ENCODE measurements at places on chromosomes 5 and 9.

DNA sequence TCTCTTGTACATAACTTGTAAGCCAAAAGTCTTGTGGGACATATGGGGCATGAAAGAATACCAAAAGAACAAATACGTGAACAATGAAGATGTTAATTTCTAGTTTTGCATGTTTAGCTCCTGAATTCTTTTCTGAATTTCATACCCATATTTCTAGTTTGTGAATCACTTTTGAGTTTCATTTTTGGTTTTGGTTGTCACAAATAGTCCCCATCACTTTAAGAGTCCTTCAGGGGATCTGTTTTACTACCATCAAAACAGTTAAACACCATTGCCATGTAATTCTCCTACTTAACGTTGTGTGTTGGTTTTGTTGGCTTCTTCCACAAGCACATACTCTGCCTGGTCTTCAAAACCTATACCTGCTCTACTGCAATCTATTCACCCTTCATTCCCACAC is 27.0 kb downstream of the VCAN start:
- DNase-seq: no peak

DNA sequence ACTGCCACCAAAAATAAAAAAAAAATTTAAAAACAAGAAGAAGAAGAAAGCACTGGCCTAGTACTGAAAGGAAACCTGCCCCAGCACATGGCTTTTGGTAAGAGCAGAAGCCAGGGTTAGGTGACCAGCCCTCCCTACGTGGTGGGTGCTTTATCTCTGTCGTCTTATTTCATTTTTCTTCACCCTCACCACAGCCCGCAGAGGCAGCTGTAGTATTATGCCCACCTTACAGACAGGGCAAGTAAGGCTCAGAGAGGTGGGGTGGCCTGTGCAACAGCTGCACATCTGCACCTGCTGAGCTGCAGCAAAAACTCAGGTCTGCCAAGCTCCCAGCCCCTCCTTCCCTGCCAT is 140.8 kb upstream of the LMX1B start:
- DNase-seq: no peak

GRCh38 chr5:102611312-102611711 is 112.5 kb upstream of the SLCO6A1 start:
- no peak for DNase-seq

- DNase-seq: no peak
Observed at GRCh38 chr9:118883411-118883810, 485.8 kb downstream of the BRINP1 start.

DNA sequence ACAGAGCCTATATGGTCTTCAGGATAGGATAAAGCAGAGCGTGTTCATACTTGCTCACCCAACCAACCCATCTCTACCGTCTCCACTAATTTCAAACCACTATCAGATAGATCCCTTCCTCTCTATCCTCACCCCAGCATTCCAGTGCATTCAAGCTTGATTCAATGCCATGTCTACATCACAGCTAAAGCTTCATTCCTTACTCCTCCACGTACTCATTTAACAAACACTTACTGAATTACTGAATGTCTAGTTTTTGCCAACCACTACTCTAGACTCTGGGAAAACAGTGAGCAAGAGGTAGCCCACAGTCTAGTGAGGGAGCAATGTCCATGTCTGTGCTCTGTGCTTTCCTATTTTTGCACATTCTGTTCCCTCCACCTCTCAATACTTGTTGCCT is 163.5 kb upstream of the MSX2 start:
- DNase-seq: no peak

DNA sequence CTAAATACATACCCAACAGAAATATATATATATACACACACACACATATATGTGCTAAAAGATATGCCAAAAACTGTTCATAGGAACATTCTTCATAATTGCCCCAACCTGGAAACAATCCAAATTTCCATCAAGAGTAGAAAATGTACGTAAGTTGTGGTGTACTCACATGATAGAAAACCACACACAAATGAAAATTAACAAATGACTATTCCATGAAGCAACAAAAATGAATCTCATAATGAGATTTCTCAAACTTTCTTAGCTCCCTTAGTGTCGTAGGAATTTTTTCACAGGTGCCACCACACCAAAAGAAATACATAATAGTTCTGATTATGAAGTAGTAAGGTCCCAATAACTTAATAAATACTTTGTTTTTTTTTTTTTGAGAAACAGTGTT is 7.8 kb downstream of the ATP10B start:
- no peak for DNase-seq

GRCh38 chr9:124696101-124696500 is 75.0 kb downstream of the NR6A1 start:
- no peak for DNase-seq

- no peak for DNase-seq
Observed at GRCh38 chr5:84506625-84507024, 121.9 kb upstream of the EDIL3 start.

GRCh38 chr9:84604223-84604622 is 65.3 kb upstream of the NTRK2 start:
- no peak for DNase-seq

GRCh38 chr5:96885518-96886338 is 9.4 kb downstream of the ERAP2 start:
- DNase-seq: no peak

DNA sequence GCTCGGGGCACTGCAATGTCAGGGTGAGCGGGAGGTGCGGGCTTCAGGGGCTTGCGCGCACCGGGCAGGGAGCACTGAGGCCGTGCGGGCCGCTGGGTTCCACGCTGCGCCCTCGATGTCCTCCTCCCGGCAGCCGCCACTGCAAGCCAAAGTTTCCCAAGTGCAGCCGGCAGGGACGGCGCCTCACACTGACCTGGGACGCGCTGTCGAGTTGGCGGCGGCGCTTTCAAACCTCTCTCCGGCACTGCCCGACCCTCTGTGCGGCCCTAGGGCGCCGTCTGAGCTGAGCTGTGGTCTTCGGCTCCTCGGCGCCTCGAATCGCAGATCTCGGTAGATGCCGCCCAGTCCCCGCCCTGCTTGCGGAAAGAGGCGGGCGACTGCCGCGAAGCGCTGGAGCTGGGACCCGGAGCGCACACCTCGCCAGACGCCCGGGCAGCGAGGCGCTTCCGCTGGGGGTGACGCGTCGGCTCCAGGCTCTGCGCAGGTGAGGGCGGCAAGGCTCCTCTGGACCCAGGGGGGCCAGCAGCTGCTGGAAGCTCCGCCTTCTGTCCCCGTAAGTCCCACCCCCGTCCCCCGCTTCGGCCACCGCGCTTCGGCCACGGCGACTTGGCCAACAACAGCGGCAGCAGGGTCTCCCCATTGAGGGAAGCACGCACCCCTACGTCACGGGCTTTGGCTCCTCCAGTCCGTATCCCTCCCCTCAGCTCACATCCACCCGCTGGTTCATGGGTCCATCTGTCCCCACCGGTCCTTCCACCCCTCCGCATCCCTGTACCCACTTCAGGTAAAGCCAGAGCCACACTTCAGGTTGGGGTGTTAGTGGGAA is at the start of gene ANKRD34B:
ANKRD34B (minus strand) TSS at position 320 of the 826 bp plus-strand sequence. CDS start 10,261 bp downstream, outside the sequence.
- peak; percentile 35 for DNase-seq

- no peak for DNase-seq
Observed at GRCh38 chr5:151066920-151067319, 13.9 kb downstream of the TNIP1 start.

DNA sequence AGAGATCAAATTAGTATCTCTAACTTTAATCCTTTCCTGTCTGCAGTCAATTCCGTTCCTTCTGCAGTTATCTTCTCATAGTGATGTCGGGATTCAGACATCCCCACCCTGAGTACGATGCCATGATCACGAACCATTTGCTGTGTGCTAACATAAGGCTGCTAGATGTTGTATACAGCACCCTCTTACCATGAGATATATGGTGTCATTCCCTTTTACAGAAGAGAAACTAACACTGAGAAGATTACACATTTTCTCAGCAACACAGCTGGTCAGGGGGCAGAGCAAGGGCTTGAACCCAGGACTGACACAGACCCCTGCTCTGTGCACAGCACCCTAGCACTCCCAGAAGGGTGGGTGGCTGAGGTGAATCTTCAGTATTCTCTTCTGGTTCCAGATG is 46.9 kb upstream of the HSD17B4 start:
- no peak for DNase-seq

- no peak for DNase-seq
Observed at GRCh38 chr9:35568196-35568595, 36.9 kb upstream of the TESK1 start.

DNA sequence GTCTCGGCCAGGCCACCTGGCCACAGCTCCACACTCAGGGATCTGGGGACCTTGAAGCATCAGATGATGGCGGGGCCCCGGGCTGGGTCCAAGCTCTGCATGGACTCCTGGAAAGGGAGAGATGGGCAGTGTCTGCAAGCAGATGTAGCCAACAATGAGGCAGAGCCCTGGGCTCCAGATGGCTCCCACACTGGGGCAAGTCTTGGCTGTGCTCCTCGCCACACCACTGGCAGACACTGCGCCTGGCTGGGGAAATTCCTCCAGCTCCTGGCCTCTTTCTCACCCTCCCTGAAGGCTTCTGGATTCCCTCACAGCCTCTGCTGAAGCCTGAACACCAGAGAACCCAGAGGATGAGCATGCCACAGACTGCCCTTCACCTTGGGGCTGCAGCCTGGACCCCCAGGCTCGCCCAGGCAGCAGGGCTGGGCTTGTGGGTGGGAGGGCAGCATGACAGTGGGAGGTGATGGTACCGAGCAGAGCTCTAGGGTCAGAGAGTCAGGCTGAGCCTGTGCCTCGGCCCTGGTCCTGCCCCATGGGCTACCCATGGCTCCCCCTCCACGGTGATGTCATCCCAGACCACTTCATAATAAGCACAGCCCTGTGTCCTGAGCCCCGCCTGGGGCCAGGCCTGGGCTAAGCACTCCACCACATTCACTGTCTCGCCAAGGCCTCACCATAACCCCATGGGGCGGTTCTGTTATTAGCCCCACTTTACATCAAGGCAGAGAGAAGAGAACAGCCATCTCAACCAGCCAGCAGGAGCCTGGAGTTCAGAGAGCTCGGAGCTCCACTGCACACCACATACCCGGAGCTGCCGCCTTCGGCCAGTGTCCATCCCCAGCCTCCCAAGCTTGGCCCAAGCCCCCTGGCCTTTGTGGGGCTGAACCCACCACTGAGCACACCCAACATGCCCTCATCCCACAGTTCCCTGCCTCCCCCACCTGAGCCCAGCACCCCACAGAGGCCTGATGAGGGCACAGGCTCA is 62.2 kb upstream of the ADAMTS2 start:
- peak; percentile 49 for DNase-seq

DNA sequence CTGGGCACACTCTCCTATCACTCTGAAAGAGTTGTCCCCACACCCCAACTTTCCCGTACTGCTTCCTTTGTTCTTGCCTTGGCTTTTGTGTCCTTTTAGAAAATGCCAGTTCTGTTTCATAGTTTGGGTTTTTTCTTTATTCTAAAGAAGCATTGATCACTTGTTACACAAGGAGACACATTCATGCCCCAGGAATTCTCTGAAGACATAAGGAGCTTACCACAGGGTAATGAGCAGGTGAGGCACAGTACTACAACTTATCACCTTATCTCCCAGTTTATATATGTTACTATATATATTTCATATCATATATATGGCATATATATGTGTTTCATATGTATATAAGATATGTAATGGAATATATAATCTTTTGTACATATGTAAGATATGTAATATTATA is 6.5 kb upstream of the SSBP2 start:
- DNase-seq: no peak

- no peak for DNase-seq
Observed at GRCh38 chr9:78026416-78026815, 5.2 kb downstream of the GNAQ start.

- DNase-seq: no peak
Observed at GRCh38 chr5:3661755-3662296, 66.2 kb downstream of the IRX1 start.

DNA sequence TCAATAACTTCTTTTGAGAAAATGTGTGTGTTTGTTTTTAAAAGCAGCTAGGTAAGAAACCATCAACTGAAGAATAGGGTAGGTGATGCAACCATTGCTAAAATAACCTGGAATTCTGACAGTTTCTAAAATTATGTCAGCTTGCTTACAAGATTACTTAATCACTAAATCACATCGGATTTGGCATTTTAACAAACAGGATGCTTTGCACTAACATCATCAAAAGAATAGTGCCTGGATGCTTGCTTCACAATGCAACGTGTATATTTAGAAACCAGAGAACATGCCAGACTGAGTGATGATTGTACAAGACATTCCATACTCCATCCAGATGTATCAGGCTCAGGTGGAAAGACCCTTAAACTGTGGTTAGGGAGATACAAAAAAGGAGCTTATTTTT is 43.9 kb downstream of the PAM start:
- no peak for DNase-seq

DNA sequence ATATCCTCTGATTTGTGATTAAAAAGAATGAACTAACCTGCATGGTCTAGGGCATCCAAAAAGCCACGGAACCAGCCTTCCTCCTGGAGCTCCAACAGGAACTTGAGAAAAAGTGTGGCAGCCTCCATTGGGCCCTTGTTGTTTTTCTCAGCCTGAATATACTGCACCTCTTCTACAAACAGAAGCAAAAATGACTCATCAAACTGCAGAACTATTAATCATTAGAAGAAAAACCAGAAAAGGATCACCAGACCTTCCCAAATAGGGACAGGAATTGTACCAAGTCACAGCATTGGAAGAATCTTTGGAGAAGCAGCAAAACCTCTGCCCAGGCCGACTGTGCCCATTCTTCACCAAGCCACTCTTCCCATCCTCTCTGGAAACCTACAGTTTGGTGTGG is 25.2 kb downstream of the RIGI start:
- no peak for DNase-seq

DNA sequence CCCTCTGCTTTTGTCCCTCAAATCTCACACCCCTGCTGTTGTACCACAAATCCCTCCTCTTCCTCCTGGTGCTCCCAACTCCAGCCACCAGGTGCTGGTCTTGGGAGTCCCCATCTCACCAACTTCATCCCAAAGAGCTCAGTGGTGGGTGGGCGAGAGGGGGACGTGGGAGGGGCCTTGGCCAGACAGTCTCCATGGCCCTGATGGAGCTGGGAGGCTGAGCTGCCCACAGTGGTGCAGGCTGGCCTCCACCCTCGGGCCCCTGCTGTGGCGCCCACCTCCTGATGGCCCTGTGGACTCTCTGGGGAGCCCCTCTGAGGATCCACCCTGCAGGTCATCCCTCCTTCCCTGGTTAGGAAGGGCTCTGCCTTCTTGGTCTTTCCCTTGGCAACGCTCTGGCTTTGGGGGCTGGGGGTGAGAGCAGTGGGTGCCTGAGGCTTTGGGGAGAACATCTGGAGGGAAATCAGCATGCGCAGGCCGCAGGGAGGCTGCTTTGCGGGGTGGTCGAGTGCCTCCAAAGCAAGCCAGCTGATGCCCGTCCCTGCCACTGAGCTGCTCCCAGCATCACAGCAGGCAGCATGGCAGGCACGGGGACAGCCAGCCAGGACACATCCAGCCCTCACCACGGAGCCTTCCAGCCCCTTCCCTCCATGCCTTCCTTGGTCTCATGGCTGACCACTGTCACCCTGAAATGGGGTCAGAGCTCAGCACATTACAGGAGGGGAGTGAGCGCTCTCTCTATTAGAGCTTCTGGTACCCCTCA is 7.6 kb upstream of the FAM163B start:
- no peak for DNase-seq

DNA sequence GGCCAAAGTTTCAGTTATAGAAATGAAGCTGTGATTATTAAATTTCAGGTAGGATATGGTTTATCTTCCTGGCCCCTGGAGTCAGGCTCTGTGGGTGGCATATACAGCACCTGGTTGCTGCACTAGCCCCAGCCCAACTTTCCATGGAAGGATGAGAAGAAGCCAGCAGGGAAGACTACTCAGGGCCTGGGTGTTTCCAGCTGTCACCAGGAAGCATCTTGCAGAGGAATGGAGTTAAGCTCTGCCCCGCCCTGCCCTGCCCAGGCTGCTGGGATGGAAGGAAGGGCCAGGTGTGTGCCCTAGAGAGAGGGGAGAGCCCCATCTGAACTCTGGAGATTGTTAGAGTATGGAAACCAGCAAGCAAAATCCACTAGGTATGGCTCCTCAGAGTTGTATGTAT is 42.8 kb upstream of the FAT2 start:
- DNase-seq: no peak

Measured in femur (tissue), 1 donor.